ENCODE measurements at places on chromosomes 5 and 9.

DNA sequence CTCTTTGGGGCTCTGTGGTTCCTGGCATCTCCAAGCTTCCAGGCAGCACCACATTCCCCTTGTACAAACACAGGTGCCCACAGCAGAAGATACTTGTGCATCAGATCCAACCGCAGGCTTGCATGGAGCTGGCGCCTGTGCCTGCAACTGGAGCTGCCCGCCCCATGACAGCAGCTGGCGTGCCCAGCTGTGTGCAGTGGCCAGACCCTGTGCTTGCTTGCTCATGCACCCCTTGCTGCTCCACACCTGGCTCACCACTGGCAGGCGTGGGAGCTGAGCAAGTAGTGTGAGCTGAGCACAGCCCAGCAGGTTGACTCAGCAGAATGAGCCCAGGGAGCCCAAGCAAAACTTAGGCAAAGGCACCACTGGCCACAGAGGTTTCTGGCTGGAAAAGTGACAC lies 84.4 kb upstream of the STARD4 start:
- DNase-seq = no peak

- no peak for DNase-seq
Measured at GRCh38 chr5:17455942-17456341, 42.1 kb upstream of the TAF11L2 start.

DNA sequence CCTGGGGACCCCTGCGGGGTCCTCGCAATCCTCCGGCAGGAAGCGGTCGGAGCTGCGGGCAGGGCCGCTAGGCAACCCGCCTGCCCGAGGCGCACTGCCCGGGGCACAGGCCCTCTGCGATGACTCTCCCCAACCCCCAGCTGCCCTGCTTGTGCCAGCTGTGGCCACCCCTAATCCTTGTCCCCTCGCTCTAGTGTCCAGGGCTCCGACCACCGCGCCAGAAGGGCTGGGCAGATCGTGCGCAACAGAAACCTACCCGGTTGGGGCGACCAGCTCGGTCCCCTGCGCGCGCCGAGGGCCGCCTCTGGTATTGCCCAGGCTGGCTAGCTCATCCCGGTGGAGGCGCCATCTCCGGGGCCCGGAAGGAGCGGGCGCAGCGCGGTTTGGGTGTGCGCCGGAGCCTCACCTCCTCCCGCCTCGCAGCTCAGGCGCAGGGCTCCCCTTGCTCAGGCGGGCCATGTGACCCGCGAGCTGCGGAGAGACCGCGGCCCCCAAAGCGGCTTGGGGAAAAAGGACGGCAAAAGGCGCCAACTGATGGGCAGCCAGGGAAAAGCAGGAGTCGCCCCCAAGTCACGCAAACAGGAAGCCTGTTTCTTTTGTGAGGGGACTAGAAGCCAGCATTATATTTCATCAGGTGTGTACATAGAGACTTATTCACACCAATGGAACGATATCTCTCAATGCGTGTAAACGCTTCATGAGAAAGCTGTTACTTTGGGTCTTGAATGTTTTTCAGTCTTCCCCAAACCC lies 46.8 kb upstream of the RNF20 start:
- DNase-seq = no peak

GRCh38 chr5:81245871-81246235 lies 12.7 kb downstream of the CKMT2 start:
- DNase-seq = no peak

DNA sequence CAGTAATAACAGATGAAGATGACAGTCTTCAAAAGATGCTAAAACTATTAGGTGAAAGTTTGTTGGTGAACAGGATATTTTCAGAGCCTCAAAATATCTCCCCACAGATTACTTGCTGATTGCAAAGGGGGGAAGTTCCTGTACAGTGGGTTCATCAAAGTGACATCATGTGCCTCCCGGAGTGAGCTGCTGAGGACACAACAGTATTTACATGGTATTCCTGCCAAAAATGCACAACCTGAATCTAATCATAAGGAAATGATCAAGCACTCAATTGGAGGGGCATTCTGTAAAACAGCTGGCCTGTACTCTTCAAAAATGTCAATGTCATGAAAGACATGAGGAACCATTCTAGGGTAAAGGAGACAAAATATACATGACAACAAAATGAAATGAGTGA lies 18.9 kb upstream of the GLIS3 start:
- no peak for DNase-seq

DNA sequence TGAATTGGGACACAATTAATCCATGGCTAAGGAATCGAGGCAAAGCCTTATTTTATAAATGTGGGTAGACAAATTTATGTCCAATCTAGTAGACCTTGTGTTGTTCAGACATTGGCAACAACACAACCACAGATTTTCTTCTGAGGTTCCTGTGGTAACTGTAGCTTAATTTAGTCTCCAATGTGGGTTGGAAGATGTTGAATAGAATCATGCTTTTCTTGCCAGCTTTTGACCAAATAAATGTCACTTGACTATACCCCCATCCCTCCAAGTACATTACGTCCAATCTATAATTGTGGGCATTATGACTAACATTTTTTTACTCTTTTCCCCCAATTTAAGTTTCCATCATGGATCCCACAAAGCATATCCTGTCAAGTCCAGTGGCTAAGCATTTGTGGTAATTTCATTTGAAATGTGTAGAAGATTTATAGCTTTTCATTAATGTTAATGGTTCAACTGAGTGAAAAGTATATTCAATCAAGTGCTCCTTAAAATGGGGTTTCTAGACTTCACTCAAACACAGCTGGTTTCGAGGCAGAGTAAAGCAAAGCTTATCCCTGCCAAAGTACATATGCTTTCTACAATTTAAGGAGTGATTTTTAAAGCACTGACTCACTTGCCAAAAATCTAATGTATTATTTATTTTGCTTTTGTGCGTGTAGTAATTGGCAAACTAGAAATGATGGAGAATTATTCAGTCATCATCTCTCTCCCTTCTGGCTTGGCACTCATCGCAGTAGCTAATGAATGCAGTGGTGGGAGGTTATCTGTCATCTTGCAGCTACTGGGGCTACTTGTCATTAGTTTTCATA lies 141.8 kb downstream of the FAM174A start:
- no peak for DNase-seq
